Body of pancreas (tissue), 4 donors: ENCODE measurements at places on chromosomes 2 and 18. TPM values are rescaled to one million over a fixed set of nuclear protein-coding genes. Genes with fewer than 3 reads are reported as not detected.

DNA sequence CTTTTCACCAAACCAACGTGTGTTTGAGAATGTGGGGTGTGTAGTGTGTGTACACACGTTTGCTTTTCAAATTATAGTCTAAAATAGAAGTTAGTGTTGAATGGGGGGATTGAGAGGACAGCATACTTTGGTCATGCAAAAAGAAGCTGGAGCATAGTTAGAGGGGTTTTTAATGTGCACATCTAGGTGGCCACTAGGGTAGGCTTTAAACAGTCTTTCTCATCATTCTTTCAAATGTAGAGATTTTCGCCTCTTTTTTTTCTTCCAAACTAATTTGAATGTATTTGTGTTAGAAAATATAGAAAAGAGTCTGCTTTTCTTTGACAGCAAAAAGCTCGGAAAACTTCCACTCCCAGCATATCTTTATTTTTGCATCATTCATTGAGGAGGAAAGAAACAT is 165.2 kb upstream of the MYO3B start:
- no peak overlapping the region for H3K4me3 ChIP-seq
- no peak overlapping the region for H3K27ac ChIP-seq
- no peaks in the 10 kb centered on the region for H3K4me1 ChIP-seq
- no peak for DNase-seq
- H3K27me3 ChIP-seq: no peaks in the 10 kb centered on the region

- H3K27ac ChIP-seq: no peak overlapping the region
- no peak overlapping the region for H3K4me3 ChIP-seq
- no peak for DNase-seq
- no peaks in the 10 kb centered on the region for H3K4me1 ChIP-seq
- no peaks in the 10 kb centered on the region for H3K36me3 ChIP-seq
Measured at GRCh38 chr18:62634458-62634857, 80.9 kb upstream of the PHLPP1 start.

DNA sequence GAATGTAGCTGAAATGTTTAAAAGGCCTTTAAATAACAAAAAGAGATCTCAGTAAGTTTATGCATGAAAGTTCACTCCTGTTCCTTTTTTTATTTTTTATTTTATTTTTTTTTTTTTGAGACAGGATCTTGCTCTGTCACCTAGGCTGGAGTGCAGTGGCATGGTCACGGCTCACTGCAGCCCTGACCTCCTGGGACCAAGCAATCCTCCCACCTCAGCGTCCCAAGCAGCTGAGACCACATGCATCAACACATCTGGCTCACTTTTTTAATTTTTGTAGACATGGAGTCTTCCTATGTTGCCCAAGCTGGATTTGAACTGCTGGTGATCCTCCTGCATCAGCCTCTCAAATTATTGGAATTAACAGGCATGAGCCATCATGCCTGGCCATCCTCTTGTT is 84.3 kb downstream of the KANSL1L start:
- H3K27me3 ChIP-seq: no peaks in the 10 kb centered on the region
- peaks cover 23% of the 10 kb centered on the region for H3K4me1 ChIP-seq
- no peak overlapping the region for H3K4me3 ChIP-seq
- H3K36me3 ChIP-seq: no peaks in the 10 kb centered on the region

DNA sequence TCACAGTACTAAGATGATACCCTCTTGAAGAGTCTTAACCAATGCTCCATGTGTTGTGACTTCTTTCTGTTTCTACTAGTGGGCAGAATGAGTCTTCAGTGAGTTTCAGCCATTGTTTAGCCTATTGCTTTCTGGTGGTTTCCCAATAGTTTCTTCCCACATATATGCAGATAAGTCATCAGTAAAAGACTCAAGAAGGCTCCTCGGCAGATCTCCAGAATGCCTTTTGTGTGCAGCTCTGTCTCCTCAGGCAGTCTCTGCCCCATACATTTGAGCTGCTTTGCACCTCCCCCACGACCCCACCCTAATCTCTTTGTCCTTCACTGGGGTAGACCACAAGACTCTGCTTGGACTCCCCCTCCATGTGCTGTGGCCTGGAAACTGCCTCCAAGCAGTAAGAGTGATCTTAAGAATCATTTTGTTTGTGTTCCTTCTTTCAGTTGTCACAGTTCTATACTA is 71.6 kb upstream of the CHRNA1 start:
- no peak overlapping the region for H3K4me3 ChIP-seq
- H3K36me3 ChIP-seq: no peaks in the 10 kb centered on the region
- H3K27ac ChIP-seq: no peak overlapping the region
- H3K4me1 ChIP-seq: no peaks in the 10 kb centered on the region

DNA sequence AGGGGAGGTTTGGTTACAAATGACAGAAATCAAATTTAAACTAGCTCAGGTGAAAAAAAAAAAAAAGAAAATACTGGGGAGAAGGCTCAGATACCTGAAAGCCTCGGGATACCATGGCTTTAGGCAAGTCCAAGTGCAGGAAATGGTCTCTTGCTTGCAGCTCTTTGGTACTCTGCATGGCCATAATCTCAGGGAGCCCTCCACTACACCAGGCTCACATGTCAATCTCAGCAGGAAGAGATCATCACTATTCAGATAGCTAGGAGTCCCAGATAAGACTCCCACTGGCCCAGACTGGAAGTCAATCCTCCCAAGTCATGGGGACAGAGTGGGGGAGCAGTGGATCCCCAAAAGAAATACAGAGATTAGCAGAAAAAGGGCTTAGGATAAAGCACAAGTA is 64.8 kb upstream of the RALBP1 start:
- no peak overlapping the region for H3K27ac ChIP-seq
- no peak for DNase-seq
- H3K36me3 ChIP-seq: no peaks in the 10 kb centered on the region
- no peaks in the 10 kb centered on the region for H3K27me3 ChIP-seq
- H3K4me1 ChIP-seq: no peaks in the 10 kb centered on the region
- H3K4me3 ChIP-seq: no peak overlapping the region

- no peaks in the 10 kb centered on the region for H3K27me3 ChIP-seq
- H3K36me3 ChIP-seq: no peaks in the 10 kb centered on the region
- H3K4me3 ChIP-seq: no peak overlapping the region
- no peak overlapping the region for H3K27ac ChIP-seq
- H3K4me1 ChIP-seq: no peaks in the 10 kb centered on the region
- DNase-seq: no peak
Measured at GRCh38 chr18:57107140-57107832, 39.6 kb upstream of the BOD1L2 start.

GRCh38 chr2:56313500-56313921 is 129.7 kb downstream of the CCDC85A start:
- no peak overlapping the region for H3K4me3 ChIP-seq
- H3K27me3 ChIP-seq: no peaks in the 10 kb centered on the region
- H3K4me1 ChIP-seq: no peaks in the 10 kb centered on the region
- H3K27ac ChIP-seq: no peak overlapping the region
- DNase-seq: peak; percentile 13
- no peaks in the 10 kb centered on the region for H3K36me3 ChIP-seq

GRCh38 chr2:241133436-241133820 is 15.8 kb downstream of the PASK start:
- DNase-seq: no peak
- no peaks in the 10 kb centered on the region for H3K4me1 ChIP-seq
- no peaks in the 10 kb centered on the region for H3K36me3 ChIP-seq

GDF7 gene
- 7.3 TPM for total RNA-seq

ABCB11 gene
- total RNA-seq: 0.33 TPM

- peaks cover 18% of the 10 kb centered on the region for H3K4me1 ChIP-seq
- H3K4me3 ChIP-seq: no peak overlapping the region
- no peaks in the 10 kb centered on the region for H3K36me3 ChIP-seq
Measured at GRCh38 chr18:77254711-77255405, 5.2 kb downstream of the GALR1 start.

RND3 gene
- total RNA-seq: 10.6 TPM

MC4R gene
- total RNA-seq: not detected

- no peak overlapping the region for H3K4me3 ChIP-seq
- H3K36me3 ChIP-seq: no peaks in the 10 kb centered on the region
- no peak for DNase-seq
- no peak overlapping the region for H3K27ac ChIP-seq
Measured at GRCh38 chr18:61531182-61531581, 198.0 kb downstream of the CDH20 start.

GRCh38 chr2:230068016-230068650 is 591 bp downstream of the SLC16A14 start:
- peak overlapping the region; percentile 39 for H3K27ac ChIP-seq
- H3K4me1 ChIP-seq: peaks cover 24% of the 10 kb centered on the region
- peak overlapping the region; percentile 42 for H3K4me3 ChIP-seq

GRCh38 chr2:119939915-119940314 is 73.0 kb upstream of the EPB41L5 start:
- no peaks in the 10 kb centered on the region for H3K36me3 ChIP-seq
- H3K27ac ChIP-seq: no peak overlapping the region
- DNase-seq: no peak
- no peaks in the 10 kb centered on the region for H3K27me3 ChIP-seq
- no peaks in the 10 kb centered on the region for H3K4me1 ChIP-seq

- no peaks in the 10 kb centered on the region for H3K27me3 ChIP-seq
- DNase-seq: no peak
- no peak overlapping the region for H3K27ac ChIP-seq
- H3K4me1 ChIP-seq: no peaks in the 10 kb centered on the region
Measured at GRCh38 chr18:64178860-64179259, 30.0 kb upstream of the LINC00305 start.

SMYD1 gene
- total RNA-seq: not detected

GRCh38 chr2:207161247-207162123 is 4.3 kb downstream of the KLF7 start:
- no peak for DNase-seq
- H3K27me3 ChIP-seq: no peaks in the 10 kb centered on the region
- no peak overlapping the region for H3K4me3 ChIP-seq
- no peaks in the 10 kb centered on the region for H3K36me3 ChIP-seq
- H3K4me1 ChIP-seq: peaks cover 24% of the 10 kb centered on the region

- H3K27me3 ChIP-seq: no peaks in the 10 kb centered on the region
- DNase-seq: no peak
- H3K27ac ChIP-seq: no peak overlapping the region
Measured at GRCh38 chr2:216246766-216247165, 125.5 kb downstream of the MARCHF4 start.

ATP6V1B1 gene
- total RNA-seq: 17.9 TPM

DNA sequence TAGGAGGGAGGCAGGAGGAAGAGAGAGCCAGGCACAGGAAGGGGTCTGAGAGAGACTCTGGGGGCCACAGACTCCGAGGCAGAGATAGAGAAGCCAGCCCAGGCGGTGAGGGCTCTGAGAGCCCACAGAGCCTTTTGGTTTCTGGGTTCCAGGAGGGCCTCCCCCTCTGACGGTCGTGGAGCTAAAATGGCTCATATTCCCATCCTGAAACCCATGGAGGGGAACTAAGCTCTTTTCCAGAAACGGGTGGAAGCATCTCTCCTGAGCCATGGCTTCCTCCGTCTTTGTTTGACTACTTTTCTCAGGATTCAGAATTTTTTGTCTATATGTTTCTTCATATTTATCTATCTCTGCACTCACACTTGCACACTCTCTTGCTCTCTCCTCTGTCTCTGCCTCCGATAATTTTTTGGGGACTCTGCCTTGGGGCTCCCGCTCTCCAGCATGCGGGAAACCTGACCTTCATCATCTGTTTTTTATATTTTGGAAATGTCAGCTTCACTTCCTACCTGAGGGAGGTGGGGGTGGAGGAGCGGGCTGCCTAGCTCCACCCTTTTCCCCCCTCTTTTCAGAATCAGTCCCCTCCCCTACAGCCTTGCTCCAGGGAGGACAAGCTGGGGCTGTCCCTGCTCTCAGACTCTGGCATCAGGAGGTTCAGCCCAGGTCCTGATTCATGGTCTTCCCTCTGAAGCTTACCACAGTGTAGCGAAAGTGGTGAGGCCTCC is 5.0 kb upstream of the PKDCC start:
- H3K4me3 ChIP-seq: no peak overlapping the region
- peaks cover 7% of the 10 kb centered on the region for H3K4me1 ChIP-seq
- H3K36me3 ChIP-seq: no peaks in the 10 kb centered on the region
- DNase-seq: no peak

GRCh38 chr18:76643996-76644395 is 149.0 kb upstream of the ZNF516 start:
- no peak for DNase-seq
- H3K27ac ChIP-seq: no peak overlapping the region

RFX8 gene
- total RNA-seq: not detected

SCG2 gene
- total RNA-seq: 13.0 TPM

HJURP gene
- not detected for total RNA-seq

- DNase-seq: no peak
- H3K4me1 ChIP-seq: no peaks in the 10 kb centered on the region
- no peak overlapping the region for H3K27ac ChIP-seq
Measured at GRCh38 chr18:70188113-70188512, 17.4 kb downstream of the RTTN start.

DNA sequence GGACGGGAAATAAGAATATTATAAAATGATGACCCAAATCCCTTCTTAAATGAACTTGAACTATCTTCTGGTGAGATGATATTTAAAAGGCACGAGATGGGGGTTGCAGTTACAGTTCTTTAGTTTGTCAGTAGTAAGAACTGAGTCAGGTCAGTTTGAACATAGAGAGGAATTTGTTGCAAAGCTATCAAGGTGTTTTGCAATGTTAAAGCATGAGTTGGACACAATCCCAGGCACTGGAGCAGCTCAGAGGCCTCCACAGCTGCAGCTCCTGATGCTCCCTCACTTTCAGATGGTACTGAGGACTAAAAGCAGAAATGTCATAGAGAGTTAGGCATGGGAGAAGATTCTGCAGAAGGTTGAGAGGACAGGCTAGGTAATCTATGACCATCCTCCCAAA is 236.0 kb downstream of the BCL2 start:
- no peaks in the 10 kb centered on the region for H3K36me3 ChIP-seq
- no peaks in the 10 kb centered on the region for H3K4me1 ChIP-seq
- H3K4me3 ChIP-seq: no peak overlapping the region
- DNase-seq: no peak
- H3K27ac ChIP-seq: no peak overlapping the region

GRCh38 chr18:57705832-57706595 is 84.4 kb upstream of the NARS1 start:
- no peak overlapping the region for H3K4me3 ChIP-seq
- no peaks in the 10 kb centered on the region for H3K27me3 ChIP-seq
- DNase-seq: no peak

CDH19 gene
- total RNA-seq: 3.9 TPM

ZNF385B gene
- total RNA-seq: not detected

IL1F10 gene
- not detected for total RNA-seq

DNA sequence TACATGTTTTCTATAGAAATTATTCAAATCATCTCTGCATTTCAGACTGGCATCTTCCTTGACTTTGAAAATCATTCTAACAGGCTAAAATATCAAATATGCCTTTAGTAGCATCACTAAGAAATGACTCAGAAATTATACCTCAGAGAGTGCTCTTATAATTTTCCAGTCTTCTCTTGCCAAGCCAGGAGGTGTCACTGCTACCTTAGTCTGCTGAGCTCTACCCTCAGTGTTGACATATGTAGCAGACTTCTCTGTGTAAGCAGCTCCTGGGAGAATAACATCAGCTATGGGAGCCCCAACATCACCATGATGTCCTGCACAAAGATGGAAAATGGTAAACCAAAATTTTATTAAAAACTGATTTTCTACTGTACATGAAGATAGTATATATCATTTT is 31.6 kb downstream of the NDUFS1 start:
- H3K27me3 ChIP-seq: no peaks in the 10 kb centered on the region
- no peaks in the 10 kb centered on the region for H3K4me1 ChIP-seq
- peaks cover 27% of the 10 kb centered on the region for H3K36me3 ChIP-seq
- no peak for DNase-seq

GRCh38 chr2:200828572-200829257 is 17.0 kb downstream of the BZW1 start:
- H3K27me3 ChIP-seq: no peaks in the 10 kb centered on the region
- no peak for DNase-seq
- H3K27ac ChIP-seq: no peak overlapping the region
- H3K36me3 ChIP-seq: no peaks in the 10 kb centered on the region
- H3K4me3 ChIP-seq: no peak overlapping the region
- no peaks in the 10 kb centered on the region for H3K4me1 ChIP-seq

DCDC2C gene
- not detected for total RNA-seq
